ENCODE measurements at places on chromosomes 4 and X.

DNA sequence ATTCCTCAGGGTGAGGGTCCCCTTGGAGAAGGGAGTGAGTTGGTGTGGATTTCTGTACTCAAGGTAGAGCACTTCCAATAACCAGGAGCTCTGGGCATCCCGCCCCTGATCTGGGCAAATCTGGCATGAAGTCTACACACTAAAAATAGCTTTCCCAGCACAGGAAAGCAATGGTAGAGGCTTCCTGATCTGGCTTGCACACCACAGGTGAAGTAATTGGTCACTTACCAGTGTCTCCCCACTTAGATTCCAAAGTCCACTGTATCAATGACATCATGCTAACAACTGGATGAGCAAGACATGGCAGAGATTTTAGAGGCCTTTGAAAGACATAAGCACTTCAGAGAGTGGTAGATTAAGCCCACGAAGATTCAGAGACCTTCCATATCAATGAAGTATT is 17.8 kb upstream of the IDS start:
- DNase-seq = no peak

GRCh38 chr4:93018806-93019205 is 715.0 kb downstream of the GRID2 start:
- DNase-seq = no peak

DNA sequence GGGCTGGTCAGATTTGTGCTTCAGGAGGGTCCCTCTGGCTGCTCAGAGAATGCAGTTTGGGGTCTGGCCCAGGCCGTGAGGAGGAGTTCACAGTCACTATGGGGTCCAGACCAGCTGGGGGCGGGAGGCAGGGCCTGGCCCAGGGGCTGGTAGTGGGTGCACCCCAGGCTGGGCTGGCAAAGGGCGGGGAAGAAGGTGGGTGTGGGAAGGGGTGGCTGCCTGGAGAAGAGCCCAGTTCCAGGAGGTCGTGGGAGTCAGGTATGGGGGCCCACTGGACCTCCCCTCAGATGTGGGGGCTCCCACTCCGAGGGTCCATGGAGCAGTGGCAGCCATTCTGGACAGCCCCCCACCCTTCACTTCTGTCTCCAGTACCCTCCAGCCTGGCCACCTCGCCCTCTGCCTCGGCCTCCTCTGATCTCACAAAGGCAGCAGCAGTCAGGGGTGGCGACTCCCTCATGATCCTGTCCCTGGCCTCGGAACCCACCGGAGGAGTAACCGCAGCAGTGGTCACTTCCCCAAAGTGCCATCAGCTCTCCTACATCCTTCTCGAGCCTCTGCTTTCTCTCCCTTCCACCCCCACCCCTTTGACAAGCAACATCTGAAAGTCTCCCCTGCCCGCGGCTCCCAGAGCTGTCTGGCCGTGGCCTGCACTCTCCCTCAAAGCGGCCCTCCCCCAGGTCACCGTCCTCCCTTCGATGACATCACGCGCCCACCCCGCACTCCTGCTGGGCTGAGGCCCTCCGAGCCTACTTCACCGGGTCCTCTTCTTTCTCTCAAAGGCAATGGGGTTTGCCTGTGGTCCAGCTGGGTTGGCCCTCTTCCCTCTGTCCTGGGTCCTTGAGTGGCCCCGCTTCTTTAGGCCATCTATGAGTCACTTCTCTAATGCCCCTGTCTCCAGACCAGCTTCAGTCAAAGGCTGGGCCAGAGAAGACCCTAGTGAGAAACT is 1.7 kb upstream of the SLC6A8 start:
- DNase-seq = no peak

DNA sequence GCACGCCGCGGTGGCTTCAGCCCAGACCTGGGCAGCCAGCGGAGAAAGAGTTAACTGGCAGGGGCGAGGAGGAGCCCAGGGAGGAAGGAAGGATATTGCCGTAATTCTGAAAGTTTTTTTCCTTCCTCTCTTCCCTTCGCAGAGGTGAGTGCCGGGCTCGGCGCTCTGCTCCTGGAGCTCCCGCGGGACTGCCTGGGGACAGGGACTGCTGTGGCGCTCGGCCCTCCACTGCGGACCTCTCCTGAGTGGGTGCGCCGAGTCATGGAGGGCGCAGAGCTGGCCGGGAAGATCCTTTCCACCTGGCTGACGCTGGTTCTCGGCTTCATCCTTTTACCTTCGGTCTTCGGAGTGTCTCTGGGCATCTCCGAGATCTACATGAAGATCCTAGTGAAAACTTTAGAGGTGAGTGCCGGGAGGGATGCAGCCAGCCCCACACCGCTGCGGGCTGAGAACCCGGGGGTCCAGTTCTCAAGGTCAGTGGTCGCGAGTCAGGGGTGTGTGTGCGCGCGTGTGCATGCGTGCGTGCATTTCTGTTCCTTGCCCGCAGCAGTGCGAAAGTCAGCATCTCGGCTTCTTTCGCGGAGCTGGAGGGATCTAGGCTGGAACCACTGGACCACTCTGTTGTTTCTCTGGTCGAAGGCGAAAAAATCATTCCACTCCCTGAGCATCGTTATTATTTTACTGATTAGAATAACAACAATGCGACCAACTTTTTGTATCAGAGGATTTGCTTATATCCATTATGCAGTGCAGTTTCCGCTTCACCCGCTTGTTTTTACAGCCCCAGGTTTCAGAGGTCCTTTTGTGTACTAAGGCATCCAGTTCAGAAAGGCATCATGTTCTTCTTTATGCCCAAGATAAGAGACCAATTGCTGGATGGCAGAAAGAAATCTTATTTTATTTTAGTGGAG is 709 bp downstream of the GPAT3 start:
- peak; percentile 36 for DNase-seq

- no peak for DNase-seq
These were observed 29.5 kb downstream of the LRIT3 start for GRCh38 chr4:109877400-109877799.

DNA sequence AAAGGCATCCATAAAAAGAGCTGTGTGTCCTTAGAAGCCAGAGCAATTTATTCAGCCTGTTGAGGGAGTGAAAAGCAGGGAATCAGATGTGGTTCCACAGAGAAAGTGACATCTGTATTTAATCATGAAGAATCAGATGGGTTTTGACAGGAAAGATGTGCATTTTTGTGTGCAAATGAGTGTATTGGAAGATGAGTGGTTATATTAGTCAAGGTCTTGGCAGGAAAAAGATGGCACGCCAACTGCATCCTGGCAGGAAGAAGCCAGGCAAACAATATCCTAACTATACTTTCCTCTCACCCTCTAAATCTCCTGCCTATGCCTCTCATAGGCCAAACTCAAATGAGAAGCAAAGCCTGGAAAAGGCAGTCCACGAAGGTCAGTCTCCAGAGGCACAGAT is 59.1 kb downstream of the SCFD2 start:
- DNase-seq = no peak

DNA sequence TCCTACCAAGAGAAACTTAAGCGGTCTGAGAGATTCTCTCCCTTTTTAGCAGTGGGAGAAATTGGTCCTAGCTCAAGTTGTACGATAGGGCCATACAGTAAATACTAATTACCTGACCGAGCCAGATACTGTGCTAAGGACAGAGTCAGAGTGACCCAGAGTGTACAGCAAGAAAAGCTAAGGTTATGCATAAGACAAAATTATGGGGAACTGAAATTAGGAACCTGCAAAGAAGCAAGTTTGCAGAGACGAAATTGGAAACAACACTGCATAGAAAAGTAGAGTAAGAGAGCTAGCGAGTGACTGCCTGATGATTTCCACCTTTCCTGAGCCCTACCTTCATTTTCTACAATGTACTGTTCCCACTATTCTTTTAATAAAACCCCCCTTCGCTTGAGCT is 278.1 kb downstream of the NKX6-1 start:
- no peak for DNase-seq

GRCh38 chrX:96453139-96453538 is 231.5 kb upstream of the DIAPH2 start:
- no peak for DNase-seq

DNA sequence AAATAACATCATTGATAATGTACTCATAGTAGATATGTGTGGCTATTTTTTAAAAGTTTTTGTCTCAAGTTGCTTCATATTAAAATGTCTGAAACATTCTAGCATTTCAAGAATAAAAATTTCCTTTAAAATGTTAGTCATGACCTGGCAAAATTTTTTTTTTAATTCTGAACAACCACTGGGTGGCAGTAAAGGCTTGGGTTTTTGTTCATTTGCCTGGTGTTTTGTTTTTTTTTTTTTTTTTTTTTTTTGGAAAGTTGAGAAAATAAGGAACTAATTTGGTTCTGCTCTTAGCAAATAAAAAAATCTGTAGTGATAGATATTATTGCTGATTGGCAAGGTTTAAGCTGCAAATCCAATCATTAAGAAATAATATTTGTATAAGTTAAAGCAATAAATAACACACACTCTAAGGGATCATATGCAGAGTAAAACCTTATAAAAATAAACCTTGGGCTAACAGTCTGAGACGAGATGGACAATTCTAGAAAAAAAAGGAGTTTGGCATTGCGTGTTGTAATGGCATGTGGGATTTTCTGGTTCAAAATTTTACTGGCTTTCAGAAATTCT is 81.4 kb downstream of the CEP44 start:
- DNase-seq = no peak

- DNase-seq = no peak
These were observed 981.0 kb upstream of the HS3ST1 start for GRCh38 chr4:12409507-12410190.

DNA sequence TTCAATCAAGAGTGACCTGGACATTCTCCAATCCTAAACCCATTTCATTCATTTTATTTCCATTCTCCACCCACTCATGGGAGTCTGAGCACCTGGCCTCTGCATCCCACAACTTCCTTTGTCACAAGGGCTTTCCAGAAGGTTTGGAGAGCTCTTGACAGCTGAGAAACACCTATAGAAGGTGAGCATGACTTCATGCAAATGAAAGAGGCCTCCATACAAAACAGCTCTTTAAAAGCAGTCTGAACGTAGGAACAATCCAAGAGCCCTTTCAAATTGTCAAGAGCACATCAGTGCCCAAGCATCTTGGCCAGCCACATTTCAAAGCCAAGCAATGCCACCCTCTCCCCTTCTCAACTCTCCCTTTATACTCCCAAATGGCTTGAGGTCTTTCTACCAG is 74.9 kb upstream of the RAP2C start:
- no peak for DNase-seq

DNA sequence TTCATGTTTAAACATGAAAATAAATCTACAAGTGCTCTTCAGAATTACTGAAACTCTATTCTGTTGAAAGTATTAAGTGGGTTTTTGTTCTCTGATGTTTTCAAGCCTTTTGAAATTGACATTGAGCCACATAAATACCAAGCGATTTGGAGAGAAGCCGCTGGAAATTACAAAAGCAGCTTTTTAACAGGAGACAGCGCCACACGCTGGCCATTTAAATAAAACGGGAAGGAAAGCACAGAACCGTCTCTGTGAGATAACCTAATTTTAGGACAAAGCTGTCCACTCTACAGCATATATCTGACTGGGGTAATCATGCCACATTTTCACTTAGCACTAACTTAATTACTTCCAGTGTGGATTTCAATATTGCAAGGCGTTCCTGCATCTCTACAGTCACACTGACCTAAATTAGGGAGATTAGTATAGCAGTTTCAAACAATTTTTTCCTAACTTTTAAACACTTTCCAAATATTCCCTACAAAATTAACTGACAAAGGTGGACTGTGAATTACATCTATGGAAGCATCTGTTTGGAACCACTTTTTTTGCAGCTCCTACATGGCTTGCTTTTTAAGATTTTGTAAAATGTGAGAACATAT is 6.8 kb upstream of the ANOS1 start:
- DNase-seq = peak; percentile 38

DNA sequence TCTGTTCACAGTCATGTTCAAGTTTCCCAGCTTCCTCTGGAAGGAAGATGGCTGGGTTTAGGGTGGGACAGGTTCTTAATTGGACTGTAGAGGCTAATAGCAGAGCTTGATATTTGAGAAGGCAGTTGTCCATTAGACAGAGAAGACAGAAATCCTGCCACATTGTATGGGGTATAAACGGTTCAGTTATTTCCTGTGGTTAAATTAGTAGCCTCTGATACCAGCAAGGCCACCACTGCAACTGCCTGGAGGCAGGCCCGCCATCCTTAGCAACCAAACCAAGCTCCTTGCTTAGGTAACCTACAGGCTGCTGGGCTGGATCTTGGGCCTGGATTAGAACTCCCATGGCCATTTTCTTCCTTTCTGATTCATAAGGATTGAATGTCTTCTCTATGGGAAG is 1367.0 kb downstream of the PCDH7 start:
- no peak for DNase-seq

DNA sequence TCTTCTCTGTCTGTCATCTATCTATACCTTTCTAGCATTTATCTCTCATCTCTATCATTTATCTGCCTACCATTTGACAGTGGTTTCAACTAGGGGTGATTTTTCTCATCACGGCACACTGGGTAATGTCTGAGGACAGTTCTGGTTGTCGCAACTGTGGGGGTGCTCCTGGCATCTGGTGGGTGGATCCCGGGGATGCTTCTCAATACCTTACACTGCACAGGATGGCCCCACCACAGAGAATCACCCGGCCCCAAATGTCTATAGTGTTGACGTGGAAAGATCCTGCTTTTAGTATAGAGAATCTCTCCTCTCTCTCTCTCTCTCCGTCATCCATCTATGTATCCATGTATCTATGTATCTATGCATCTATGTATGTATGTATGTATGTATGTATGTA is 7.2 kb downstream of the P2RY8 start:
- DNase-seq = no peak

DNA sequence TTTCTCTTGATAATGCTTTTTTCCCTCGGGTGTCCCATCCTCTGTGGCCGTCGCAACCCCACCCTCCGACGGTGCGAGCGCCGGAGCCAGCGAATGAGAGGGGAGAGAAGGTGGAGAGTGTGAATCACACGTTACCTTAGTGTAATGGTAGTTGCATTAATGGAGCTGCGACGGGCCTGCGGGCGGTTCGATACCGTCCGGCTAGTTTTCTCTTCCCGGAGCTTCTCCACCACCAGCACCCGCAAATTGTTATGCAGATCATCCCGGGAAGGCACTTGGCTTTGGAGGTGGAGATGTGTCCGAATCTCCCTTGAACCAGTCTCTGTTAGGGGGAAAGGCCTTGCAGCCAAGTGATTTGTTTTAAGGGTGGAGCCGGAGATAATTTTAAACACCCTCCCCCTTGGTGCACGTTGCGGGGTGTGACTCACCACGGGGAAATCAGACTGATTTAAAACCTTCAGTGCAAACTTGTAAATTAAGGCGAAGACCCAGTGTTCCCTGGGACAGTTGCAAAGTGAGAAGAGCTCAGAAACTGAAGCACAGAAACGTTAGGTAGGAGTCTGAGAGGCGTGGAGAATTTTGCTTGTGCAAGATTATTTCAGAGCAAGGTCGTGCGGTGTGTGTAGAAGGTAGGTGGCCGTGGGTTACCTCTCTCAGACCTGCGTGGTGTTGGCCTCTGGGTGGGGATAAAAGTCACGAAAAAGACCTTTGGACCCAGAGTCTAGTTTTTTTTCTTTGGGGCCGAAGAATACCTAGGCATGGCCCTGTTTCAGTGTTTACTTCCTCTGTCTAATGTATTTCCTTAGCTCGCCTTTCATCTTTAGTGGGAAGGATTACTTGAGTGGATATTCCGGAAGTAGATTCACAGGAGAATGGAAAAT is 1.3 kb downstream of the AFF1 start:
- peak; percentile 91 for DNase-seq

DNA sequence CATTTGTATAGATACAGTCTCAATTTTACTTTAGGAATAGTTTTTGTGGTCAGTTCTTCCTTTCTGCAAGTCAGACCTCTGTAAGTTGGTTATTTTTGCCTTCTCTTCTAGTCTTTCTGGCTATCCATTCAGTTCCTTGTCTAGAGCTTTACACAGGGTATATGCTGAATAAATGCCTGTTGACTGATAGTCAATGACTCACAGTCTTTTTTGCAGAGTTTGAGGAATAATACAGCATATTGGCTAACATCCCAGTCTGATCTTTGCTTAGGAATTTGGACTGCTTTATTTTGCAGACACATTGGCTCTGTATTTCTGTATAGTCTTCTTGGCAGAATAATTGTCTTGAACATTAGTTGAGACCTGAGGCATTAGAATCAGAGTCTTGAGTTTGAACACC is 132.4 kb downstream of the MAGEC1 start:
- no peak for DNase-seq
